ENCODE measurements at places on chromosomes 12 and 14.

GRCh38 chr12:88944397-88944796, 364.1 kb upstream of the KITLG start:
- DNase-seq, result no peak

DNA sequence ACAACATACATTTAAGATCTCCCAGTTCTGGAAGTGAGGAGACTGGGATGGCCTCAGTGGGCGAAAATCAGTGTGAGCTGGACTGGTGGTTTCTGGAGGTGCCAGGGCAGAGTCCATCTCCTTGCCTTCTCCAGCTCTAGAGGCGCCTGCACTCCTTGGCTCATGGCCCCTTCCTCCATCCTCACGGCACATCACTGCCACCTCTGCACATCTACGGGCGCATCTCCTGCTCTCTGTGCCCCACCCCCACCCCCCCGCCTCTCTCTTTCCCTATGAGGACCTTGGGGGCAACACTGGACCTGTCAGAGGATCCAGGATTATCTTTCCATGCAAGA, 62.8 kb upstream of the DIO3 start:
- DNase-seq, result no peak

- no peak for DNase-seq
Measured at GRCh38 chr12:9214534-9214933, 6.3 kb upstream of the PZP start.

GRCh38 chr14:67618617-67619063, 1.1 kb upstream of the ARG2 start:
- peak; percentile 79 for DNase-seq

DNA sequence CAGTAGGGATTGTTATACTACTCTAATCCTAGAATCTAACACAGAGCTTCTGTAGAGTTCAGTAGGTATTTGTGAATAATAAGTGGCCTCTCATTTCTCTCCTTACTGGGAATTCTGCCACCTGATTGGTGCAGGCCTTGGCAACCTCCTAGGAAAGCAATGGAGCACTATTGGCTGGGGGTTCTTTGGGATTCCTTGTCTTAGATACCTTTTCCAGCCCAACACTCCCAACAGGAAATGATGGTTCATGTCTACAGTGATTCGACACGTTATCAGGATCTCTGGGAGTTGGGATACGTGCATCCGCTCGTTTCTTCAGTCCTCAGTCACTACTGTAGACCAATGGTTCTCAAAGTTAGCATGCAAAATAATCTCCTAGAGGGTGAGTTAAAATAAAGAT, 67.4 kb downstream of the ELK3 start:
- DNase-seq, result no peak

DNA sequence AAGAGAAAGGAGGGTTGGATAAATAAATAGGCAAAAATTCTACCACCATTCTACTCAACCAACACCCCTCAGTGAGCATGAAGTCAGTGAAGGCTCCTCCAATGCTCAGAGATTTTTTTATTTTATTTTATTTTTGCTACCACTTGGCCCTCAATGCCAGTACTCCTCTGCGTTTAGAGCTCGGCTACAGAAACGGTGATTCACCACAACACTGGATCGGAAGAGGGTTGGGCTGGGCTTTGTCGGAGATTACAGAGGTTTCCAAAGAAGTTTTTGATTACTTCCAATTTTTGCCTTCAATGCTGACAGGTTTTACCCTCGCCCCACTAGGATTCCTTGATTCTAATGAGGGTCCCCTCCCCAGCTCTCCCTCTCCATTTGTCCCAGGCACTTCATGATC, 1027.2 kb upstream of the TMEM132C start:
- DNase-seq, result no peak

- peak; percentile 75 for DNase-seq
Measured at GRCh38 chr12:98635657-98636323, 8.8 kb downstream of the IKBIP start.

DNA sequence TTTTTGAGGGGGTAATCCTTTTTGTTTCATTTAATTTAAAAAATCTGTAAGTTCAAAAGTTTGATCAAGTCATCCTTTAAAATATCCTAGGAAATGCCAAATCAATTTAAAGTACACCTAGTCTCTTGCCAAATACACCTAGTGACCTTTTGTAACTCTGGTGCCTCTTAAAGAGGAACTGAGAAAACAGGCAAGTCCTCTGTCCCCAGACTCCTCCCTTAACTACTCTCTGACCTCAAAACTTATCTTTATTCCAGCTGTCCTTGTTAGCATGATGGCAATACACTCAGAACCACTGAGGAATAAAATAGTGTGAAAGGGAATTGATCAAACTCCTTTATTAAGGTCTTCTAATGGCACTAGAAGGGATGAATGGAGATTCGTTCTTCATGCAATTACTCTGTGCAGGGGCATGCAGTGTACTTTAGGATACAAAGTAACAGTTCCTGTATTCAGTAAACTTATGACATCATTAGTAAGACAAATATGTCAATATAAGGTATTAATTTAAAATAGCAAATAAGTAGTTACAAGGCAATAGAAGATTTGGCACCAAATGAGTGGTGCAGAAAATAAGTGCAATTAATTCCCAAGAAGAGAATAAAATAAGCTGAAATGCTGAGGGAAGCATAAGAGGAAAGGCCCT, 3.3 kb downstream of the FAR2 start:
- no peak for DNase-seq

DNA sequence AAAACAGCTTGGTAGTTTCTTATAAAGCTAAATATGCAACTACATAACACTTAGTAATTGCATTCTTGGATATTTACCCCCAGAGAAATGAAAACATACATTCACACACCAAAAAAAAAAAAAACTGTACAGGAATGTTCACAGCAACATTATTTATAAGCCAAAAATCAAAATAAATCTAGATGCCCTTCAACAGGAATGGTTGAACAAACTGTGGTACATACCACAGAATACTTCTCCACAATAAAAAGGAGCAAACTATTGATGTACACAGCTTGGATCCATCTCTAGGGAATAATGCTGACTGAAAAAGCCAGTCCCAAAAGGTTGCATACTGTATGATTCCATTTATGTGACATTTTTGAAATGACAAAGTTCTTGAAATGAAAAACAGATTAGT, 62.1 kb upstream of the SLC38A4 start:
- peak; percentile 52 for DNase-seq

GRCh38 chr14:65168840-65169239, 66.5 kb upstream of the MAX start:
- DNase-seq, result no peak

GRCh38 chr12:122021193-122021821, 377 bp upstream of the BCL7A start:
- no peak for DNase-seq

DNA sequence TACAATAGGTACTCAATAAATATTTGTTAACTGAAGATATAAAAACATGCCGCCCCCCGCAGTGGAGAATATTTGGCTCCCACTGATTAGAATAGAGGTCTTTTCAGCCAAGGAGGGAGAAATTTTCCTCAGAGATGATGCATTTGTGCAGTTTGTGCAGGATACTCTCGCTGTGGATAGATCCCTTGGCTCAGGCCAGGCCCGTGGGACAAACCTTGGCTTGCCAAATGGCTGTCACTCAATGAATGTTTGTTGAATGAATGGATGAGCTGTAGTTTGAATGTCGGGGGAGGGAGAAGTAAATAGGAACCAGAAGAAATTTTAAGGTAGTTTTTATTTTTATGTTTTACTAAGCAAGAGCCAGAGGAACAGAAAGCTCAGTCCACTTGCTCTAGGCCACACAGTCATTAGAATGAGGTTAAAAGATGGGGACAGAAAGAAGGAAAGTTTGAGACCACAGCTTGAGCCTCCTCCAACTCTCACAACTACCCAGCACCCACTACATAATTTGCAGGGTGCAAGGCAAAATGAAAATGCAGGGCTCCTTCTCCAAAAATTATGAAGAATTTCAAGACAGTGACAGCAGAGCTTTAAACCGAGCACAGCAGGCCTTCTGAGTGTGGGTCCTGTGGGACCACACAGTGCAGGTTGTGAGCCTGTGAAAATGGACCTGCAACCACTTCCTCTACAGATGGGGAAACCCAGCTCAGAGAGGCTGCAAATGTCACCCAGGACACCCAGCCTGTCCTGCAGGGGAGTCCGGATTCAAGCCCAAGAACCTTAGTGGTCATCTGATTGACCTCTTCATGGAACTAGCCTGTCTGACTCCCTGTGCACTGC, 51.4 kb downstream of the WSCD2 start:
- no peak for DNase-seq

GRCh38 chr14:63435838-63436237, 107.3 kb downstream of the PPP2R5E start:
- peak; percentile 59 for DNase-seq

GRCh38 chr12:49105504-49106084, 5.1 kb downstream of the LMBR1L start:
- peak; percentile 42 for DNase-seq

GRCh38 chr14:104974146-104974541, 4.0 kb downstream of the AHNAK2 start:
- DNase-seq, result no peak

DNA sequence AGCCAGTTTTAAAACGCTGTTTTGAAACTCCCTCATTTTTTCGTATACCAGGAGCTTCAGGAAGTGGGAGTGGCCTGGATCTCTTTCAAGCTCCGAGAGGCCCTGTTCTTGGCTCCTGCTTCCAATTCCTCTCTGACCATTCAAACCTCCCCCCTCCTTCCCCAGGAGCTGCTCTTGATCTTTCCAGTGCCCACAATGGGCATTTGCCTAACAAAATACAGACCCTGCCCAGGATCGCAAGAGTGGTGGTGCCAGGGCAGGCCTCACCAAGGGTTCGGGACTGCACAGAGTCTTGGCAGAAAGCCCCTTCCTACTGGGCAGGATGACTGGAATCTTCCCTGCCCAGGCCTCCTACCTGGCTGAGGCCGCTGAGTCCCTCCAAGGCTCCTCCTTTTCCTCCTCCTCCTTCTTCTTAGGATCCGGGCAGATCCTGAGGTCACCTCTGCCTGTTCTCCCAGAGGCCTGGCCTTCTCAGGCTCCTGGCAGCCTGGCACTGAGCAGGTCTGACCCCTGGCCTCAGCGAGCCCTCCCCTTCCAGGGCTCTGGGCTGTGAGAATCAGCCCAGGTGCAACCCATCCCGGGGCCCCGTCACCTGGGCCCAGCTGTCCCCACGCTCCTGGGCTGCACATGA, 46.9 kb upstream of the NOS1 start:
- peak; percentile 66 for DNase-seq

GRCh38 chr12:125773033-125773640, 707.9 kb downstream of the AACS start:
- no peak for DNase-seq

DNA sequence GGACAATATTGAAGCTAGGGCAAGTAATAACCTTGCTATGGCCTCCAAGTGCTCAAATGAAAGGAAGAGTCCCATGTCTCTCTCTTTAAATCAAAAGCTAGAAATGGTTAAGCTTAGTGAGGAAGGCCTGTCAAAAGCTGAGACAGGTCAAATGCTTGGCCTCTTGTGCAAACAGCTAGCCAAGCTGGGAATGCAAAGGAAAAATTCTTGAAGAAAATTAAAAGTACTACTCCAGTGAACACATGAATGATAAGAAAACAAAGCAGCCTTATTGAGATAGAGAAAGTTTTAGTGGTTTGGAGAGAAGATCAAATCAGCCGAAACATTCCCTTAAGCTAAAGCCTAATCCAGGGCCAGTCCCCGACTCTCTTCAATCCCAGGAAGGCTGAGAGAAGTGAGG, 84.1 kb upstream of the PLEKHA5 start:
- no peak for DNase-seq

- DNase-seq, result no peak
Measured at GRCh38 chr12:40734276-40734675, 42.0 kb downstream of the CNTN1 start.

- DNase-seq, result no peak
Measured at GRCh38 chr12:117563007-117563406, 201.6 kb upstream of the NOS1 start.

DNA sequence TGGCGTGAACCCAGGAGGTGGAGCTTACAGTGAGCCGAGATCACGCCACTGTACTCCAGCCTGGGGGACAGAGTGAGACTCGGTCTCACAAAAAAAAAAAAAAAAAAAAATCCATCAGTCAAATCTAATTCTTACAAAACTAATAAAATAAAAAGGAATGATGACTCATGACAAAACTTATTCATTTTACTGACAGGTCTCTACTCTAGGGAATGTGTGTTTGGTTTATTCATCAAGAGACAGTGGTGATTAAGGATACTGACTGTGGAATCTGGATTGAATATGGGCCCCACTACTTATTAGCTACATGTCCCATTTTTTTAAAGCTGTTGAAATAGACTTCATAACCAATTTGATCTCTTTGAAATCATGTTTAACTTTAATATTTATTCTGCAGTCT, 29.3 kb upstream of the GAS2L3 start:
- DNase-seq, result no peak

DNA sequence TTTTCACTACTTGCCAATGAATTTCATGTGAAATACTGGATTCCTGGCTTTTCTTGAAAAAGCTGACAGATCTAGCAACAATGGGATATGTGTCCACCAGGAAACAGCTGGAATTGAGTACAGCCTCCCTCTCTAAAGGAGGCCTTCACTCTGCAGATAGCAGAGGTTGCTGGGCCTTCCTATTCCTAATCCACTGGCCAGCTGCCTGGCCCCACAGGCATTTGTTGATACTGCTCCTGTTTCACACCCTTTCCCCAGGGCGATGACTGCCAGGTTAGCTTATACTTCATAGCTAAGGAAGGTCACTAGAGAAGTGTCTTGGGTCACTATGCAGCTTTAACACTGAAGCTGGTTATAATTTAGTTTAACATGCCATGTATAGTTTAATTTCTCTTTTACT, 87.5 kb upstream of the PDZRN4 start:
- no peak for DNase-seq

- DNase-seq, result no peak
Measured at GRCh38 chr14:31978423-31978822, 98.7 kb upstream of the ARHGAP5 start.

- peak; percentile 16 for DNase-seq
Measured at GRCh38 chr14:53325176-53325806, 172.2 kb upstream of the DDHD1 start.

- peak; percentile 37 for DNase-seq
Measured at GRCh38 chr14:55850825-55851241, 267.4 kb upstream of the PELI2 start.

DNA sequence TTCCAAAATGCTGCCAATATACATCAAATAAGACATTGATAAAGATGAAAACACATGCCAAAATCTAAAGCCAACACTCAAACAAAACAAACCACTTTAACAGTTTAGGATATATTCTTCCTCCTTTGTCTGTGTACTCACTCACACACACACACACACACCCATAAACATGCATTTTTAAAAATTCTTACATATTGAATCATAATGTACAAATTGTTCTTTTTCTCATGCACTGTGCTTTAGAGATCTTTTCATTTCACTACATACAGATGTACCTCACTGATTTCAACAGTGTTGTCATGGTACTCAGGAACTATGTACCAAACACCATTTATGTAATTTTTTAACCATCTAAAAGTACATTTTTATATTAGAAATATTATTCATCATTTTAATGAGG, 9.5 kb upstream of the RERG start:
- no peak for DNase-seq

DNA sequence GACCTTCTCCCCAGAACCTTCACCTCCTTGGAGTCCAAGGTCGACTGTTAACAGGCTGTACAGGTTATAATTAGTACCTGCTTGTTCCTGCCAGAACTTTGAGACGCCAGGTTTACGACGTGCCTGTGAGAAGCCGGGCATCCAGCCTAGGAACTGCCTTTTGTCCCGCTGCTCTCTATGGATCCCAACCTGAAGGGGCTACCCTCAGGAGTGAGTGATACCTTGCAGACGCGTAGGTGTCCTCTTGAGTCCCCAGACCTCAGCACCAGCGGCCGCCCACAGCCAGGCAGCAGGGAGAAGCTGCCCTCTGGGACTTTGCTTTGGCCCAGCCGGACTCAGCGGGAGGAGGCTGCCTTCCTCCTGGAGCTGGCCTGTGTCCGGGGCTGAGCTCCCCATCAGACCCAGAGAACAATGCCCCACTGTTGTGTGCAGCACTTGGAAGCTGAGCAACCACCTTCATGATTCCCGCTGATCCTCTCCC, 16.2 kb downstream of the SYNE3 start:
- no peak for DNase-seq

Data from fibroblast of upper back skin (primary cell).